ENCODE measurements at places on chromosomes 2 and 18.

DNA sequence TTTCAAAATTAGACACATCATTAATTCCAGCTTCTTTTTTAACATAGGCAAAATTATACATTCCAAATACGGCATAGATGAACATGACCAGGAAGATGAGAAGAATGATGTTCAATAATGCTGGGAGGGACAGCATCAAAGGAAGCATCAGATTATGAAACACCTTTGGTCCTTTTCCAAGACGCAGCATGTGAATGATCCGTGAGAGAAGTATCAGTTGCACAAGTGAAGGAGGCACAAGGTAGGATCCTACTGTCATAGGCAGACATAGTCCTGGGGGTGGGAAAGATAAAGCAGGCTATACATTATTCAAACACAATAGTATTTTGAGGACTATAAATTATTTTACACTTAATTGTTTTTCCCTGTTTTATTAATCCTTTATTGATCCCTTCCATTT, 30.6 kb upstream of the SCN9A start:
- no peak overlapping the region for H3K27ac ChIP-seq
- H3K4me3 ChIP-seq = no peak overlapping the region
- H3K27me3 ChIP-seq = no peaks in the 10 kb centered on the region
- no peaks in the 10 kb centered on the region for H3K36me3 ChIP-seq

- H3K27me3 ChIP-seq = peaks cover 12% of the 10 kb centered on the region
- no peak overlapping the region for H3K27ac ChIP-seq
- no peak overlapping the region for H3K4me3 ChIP-seq
- H3K36me3 ChIP-seq = no peaks in the 10 kb centered on the region
- H3K4me1 ChIP-seq = peaks cover 3% of the 10 kb centered on the region
Observed at GRCh38 chr2:20072436-20073158, 21.2 kb upstream of the LAPTM4A start.

GRCh38 chr2:239583879-239584859, 183.3 kb upstream of the HDAC4 start:
- no peak for DNase-seq
- H3K27ac ChIP-seq = no peak overlapping the region
- H3K4me1 ChIP-seq = no peaks in the 10 kb centered on the region
- H3K27me3 ChIP-seq = peaks cover 5% of the 10 kb centered on the region
- no peak overlapping the region for H3K4me3 ChIP-seq

GRCh38 chr18:9365406-9365805, 30.8 kb downstream of the TWSG1 start:
- no peak for DNase-seq
- H3K27ac ChIP-seq = no peak overlapping the region
- H3K27me3 ChIP-seq = no peaks in the 10 kb centered on the region
- H3K4me1 ChIP-seq = no peaks in the 10 kb centered on the region

GRCh38 chr2:239518286-239519088, 117.7 kb upstream of the HDAC4 start:
- H3K4me1 ChIP-seq = no peaks in the 10 kb centered on the region
- H3K27me3 ChIP-seq = no peaks in the 10 kb centered on the region
- no peaks in the 10 kb centered on the region for H3K36me3 ChIP-seq
- DNase-seq = no peak

Measured in activated B cell treated with CpG ODN at 0.5 μM for 24 hours (primary cell).